ENCODE measurements at places on chromosomes 2 and 18. TPM values are rescaled to one million over a fixed set of nuclear protein-coding genes. Genes with fewer than 3 reads are reported as not detected.

The PTGR3 gene
- total RNA-seq = 43.3 TPM

The NCKAP5 gene
- total RNA-seq = 1.7 TPM

The CIB4 gene
- total RNA-seq = not detected

The GPR17 gene
- not detected for total RNA-seq

The AQP12B gene
- not detected for total RNA-seq

The MC2R gene
- total RNA-seq = not detected

The CROCC2 gene
- total RNA-seq = 0.41 TPM

The CHAC2 gene
- total RNA-seq = 0.57 TPM

The COLEC12 gene
- total RNA-seq = 109 TPM

Data from fibroblast of the aortic adventitia (primary cell).